Large intestine (tissue), 12 donors: ENCODE measurements at places on chromosomes 13 and 19.

- no peak for DNase-seq
These were observed 4.2 kb downstream of the DHX34 start for GRCh38 chr19:47353307-47353712.

GRCh38 chr13:101455863-101456262, 3.4 kb downstream of the ITGBL1 start:
- no peak for DNase-seq

GRCh38 chr13:25241007-25241406, 46.3 kb downstream of the MTMR6 start:
- DNase-seq: no peak

- DNase-seq: no peak
These were observed 65.7 kb downstream of the DACH1 start for GRCh38 chr13:71801165-71801760.

GRCh38 chr19:49359851-49360820, 2.1 kb downstream of the TEAD2 start:
- no peak for DNase-seq

GRCh38 chr19:45884682-45885555, 1.0 kb downstream of the IRF2BP1 start:
- no peak for DNase-seq

GRCh38 chr19:3135961-3136683, at the start of gene GNA15:
Gene GNA15 (plus strand): TSS chr19:3136033. CDS start chr19:3136451, 418 bp downstream.
- DNase-seq: no peak
